CD8-positive, alpha-beta T cell (primary cell): ENCODE measurements at places on chromosomes 12 and 14.

DNA sequence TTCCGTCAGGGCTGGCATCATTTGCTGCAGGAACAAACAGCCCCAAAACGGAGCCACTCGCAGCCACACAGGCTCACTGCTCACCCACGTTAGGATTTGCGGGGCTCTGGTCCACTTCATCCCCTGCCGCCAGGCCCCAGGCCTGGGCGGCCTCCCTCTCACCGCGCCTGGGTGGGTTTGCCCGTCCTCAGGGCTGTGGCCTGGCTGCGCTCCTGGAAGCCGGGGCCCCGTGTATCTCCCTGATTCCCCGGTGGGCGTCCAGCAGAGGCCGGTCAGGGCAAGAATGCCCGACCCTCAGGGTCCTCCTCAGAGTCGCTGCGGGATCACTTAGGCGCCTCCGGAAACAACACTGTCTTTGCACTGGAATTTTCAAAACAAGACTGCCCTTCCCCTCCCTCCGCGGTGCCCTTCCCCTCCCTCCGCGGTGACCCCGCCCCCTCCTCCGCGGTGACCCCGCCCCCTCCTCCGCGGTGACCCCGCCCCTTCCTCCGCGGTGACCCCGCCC, 15.7 kb upstream of the FBRSL1 start:
- no peak for DNase-seq

- DNase-seq = no peak
Observed at GRCh38 chr14:71536015-71536740, 396.1 kb upstream of the RGS6 start.

- no peak for DNase-seq
Observed at GRCh38 chr12:102776041-102776440, 141.0 kb downstream of the PAH start.

DNA sequence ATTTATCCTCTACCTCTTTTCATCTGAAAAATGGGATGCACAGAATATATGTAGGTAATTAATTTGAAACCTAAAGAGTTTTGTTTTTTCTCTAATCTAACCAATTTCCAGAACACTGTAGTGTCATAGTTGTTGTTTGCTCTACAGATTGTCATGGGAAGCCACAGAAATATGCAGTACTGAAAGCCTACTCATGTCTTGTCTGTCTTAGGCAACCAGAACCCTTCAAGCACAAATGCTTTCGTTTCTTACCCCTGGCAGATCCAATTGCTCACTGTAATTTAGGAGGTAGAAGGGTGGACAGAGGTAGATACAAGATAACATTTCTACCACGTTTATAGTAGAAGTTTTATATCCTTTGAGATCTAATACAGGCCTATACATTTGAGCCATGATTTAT, 330.2 kb upstream of the NOVA1 start:
- no peak for DNase-seq

DNA sequence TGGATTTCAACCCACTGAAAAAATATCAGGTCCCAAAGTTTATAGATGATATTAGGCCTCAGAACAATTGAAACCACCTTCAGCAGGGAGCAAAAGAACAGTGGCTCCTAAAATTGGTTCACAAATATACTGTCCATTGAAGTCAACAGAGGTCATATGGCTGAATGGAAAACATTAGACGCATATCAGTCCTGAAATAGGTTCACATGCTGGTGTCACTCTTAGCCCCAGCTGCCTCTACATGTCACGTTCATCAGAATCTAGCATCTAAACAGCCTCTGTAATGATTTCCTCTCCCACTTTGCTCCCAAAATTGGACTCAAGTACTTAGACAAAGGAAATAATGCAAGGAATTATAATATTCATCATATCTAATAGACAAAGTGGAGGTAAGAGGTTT, 8.7 kb downstream of the FLRT2 start:
- no peak for DNase-seq

DNA sequence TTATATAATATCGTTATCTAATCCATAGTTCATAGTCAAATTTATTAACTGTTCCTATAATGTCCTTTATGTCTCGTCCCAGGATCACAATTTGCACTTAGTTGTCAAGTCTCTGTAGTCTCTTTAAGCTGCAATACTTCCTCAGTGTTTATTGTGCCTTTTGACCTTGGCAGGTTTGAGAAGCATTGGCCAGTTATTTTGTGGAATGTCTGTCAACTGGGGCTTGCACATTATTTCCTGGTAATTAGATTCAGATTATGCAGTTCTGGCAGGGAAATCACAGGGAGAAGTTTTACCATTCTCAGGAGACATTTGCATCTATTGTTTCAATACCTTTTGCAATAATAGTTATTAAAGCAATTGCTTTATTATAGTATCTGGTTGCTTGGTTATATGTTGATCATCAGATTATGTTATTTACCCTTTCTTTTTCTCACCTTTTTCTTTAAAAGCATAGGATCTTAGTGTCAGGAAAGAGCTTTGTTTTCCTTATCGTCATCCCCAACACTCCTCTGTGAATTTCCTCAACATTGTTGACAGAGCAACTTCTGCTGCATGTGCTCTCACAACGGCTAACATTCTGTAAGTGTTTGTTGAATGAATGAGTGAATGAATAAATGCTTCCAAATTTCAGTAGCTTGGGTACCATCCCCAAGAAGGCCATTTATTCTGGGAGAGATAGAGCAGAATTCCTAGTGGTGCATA, 3.7 kb upstream of the ART4 start:
- no peak for DNase-seq

DNA sequence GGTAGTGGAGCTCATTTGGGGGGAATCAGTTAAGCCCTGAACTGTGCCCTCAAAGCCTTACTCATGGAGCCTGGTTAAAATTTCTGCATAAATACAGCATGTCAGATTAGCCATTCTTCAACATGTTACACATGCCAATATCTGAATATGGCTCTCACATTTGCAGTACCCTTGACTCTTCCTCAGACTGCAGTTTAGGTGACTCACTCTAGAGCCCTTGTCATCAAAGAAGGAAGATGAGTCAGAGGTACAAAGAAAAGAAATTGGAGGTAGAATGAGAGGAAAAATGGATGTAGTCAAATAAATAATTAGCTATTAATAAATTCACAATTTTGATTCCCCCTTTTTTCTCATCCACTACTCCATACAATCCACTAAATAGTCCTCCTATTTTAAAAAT, 23.6 kb upstream of the OR4K2 start:
- no peak for DNase-seq

- DNase-seq = no peak
Observed at GRCh38 chr12:27316947-27317346, 15.7 kb upstream of the BMAL2 start.

GRCh38 chr14:97900196-97900854, 1103.1 kb downstream of the VRK1 start:
- DNase-seq = no peak
